ENCODE measurements at places on chromosomes 13 and 19. TPM values are rescaled to one million over a fixed set of nuclear protein-coding genes. Genes with fewer than 3 reads are reported as not detected.

- H3K4me1 ChIP-seq: peaks cover 79% of the 10 kb centered on the region
- peak overlapping the region; percentile 87 for H3K27ac ChIP-seq
- peak; percentile 64 for DNase-seq
- no peaks in the 10 kb centered on the region for H3K27me3 ChIP-seq
Observed at GRCh38 chr19:47094557-47095475, 18.8 kb downstream of the ZC3H4 start.

Gene CHMP2A
- total RNA-seq: 114 TPM

DNA sequence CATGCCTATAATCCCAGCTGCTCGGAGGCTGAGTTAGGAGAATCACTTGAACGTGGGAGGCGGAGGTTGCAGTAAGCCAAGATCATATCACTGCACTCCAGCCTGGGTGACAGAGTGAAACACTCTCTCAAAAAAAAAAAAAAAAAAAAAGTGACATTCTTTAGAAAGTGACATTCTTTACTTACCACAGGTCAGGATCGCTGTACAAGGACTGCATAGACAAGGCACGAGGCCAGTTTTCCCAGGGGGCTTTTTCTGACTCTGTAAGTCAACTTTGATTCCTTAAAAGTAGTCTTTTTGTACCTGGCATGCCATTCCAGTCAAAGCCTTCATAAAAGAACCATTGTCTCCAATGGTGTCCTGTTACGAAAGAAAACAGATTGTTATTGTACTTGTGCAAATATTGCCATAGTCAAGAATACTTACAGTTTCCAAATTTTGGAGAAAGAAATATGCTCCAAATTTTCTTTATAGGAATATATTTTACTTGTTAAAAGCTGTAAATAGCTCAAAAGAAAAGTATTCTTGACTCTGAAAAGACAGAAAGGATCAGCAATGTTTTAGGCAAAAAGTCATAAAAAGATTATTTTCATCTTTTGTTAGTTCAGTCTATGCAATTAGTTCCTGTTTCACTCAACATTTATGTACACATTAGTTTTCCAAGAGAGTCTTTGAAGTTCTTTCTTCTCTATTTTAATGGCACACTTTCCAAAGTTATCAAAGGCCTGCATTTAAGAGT lies 39.3 kb downstream of the CEACAM1 start:
- no peaks in the 10 kb centered on the region for H3K27me3 ChIP-seq
- H3K4me3 ChIP-seq: no peak overlapping the region
- H3K36me3 ChIP-seq: peaks cover 3% of the 10 kb centered on the region
- peaks cover 29% of the 10 kb centered on the region for H3K4me1 ChIP-seq
- H3K27ac ChIP-seq: no peak overlapping the region

Gene NLRP11
- not detected for total RNA-seq

- peak; percentile 99 for DNase-seq
- H3K36me3 ChIP-seq: peaks cover 26% of the 10 kb centered on the region
- H3K4me1 ChIP-seq: peaks cover 47% of the 10 kb centered on the region
- peak overlapping the region; percentile 86 for H3K27ac ChIP-seq
- H3K4me3 ChIP-seq: peak overlapping the region; percentile 70
Observed at GRCh38 chr19:1406774-1407527, 435 bp upstream of the DAZAP1 start.

DNA sequence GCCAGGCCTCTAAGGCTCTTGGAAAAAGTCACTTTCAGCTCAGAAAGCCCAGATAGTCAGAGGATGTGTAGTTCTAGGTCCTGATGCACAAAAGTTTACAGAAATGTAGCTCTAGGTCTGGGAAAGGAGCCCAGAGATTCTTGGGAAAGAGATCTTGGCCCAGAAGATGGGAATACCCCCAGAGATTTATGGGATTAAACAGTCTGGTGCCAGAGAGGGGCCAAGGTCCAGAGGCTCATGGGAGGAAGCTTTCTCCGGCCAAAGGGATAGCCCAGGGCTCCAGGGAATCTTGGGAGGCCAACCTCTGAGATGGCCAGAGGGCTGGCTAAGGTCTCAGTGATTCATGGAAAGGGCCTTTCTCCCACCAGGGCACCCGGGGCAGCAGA lies 15.2 kb downstream of the BCAT2 start:
- peaks cover 8% of the 10 kb centered on the region for H3K4me1 ChIP-seq
- no peaks in the 10 kb centered on the region for H3K36me3 ChIP-seq
- peak overlapping the region; percentile 85 for H3K27ac ChIP-seq
- H3K4me3 ChIP-seq: peak overlapping the region; percentile 84

Gene MBD3L2
- total RNA-seq: not detected

DNA sequence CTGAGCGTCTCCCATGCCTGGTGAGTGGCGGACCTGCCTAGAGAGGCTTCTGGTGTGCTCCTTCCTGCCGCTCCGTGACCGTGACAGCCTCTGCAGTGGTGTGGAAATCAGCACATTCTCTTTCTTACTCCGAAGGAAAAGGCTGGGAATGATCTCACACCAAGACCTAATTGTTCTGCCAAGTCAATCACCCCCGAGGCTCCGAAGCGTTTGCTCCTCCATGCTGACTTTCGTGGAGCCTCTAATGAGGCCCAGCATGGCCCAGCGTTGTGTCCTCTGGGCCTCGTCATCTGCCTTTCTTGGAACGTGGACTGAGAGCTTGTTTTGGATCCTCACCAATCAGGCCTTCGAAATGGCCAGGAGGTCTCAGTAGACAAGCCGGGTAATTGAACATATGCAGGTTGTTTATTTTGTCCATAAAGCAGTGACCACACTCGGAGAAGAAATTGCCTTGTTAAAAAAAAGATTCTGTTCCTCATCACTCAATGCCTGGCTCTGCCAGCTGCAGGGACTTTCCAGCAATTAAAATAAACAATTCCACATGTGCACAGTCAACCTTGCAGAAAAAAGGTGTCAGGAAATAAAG lies 107.1 kb downstream of the UBL3 start:
- peaks cover 15% of the 10 kb centered on the region for H3K27me3 ChIP-seq
- no peak overlapping the region for H3K4me3 ChIP-seq
- H3K27ac ChIP-seq: no peak overlapping the region
- DNase-seq: no peak
- no peaks in the 10 kb centered on the region for H3K36me3 ChIP-seq

- no peak overlapping the region for H3K4me3 ChIP-seq
- H3K4me1 ChIP-seq: no peaks in the 10 kb centered on the region
- DNase-seq: no peak
- no peak overlapping the region for H3K27ac ChIP-seq
- peaks cover 4% of the 10 kb centered on the region for H3K27me3 ChIP-seq
- no peaks in the 10 kb centered on the region for H3K36me3 ChIP-seq
Observed at GRCh38 chr13:39317291-39317690, 279.0 kb downstream of the NHLRC3 start.

DNA sequence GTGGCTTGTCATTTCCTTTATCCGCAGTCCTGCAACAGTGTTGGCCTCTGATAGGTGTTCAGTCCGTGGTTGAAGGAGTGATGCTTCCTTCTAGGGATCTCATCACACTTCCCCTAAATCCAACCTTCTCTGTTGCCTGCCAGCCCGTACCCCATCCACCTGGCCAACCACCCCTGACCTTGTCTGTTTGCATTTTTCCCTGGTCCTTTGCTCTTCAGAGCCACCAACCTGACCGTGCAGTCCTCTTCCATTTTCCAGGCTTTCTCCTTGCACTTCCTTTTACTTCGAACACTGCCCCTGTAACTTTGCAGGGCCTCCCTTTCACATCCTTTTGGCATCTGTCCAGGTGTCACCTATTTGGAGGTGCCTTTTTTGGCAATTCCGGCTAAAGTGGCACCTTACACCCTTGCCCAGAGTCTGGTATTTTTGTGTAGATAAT lies 696 bp downstream of the ZNF460 start:
- H3K4me3 ChIP-seq: no peak overlapping the region
- H3K27ac ChIP-seq: no peak overlapping the region
- H3K27me3 ChIP-seq: no peaks in the 10 kb centered on the region
- H3K36me3 ChIP-seq: peaks cover 46% of the 10 kb centered on the region

Gene FSD1
- total RNA-seq: 26.7 TPM

Gene ICAM1
- 11.1 TPM for total RNA-seq

DNA sequence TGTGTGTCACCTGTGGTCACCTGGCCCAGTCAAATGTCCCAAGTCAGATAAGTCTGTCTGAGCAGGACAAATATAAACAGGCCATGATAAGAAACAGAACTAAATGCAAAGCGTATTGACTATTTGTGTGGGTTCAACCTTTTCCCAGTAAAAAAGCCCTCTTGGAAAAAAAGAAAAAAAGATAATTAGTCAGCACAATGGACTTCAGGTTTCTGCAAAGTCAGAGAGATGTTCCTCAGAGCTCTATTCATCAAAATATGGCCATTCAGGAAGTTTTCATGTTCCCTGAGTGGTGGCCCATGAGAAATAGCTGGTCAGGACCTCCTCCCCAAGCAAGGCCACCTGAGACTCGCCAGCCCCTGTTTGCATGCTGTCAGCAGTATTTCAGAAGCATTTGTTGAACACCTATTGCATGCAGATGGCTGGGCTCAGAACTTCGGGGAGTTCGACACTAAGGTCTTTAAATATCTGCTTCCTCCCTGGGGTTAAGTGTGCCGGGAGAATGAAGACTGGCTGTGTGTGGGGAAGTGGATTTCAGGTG lies 2.7 kb downstream of the FFAR3 start:
- no peak overlapping the region for H3K27ac ChIP-seq
- H3K4me1 ChIP-seq: peaks cover 11% of the 10 kb centered on the region
- H3K4me3 ChIP-seq: no peak overlapping the region

- peaks cover 3% of the 10 kb centered on the region for H3K4me1 ChIP-seq
- H3K4me3 ChIP-seq: no peak overlapping the region
- H3K27ac ChIP-seq: no peak overlapping the region
- no peak for DNase-seq
Observed at GRCh38 chr19:50933640-50934039, 19.2 kb downstream of the KLK5 start.

Gene ATP4A
- not detected for total RNA-seq

DNA sequence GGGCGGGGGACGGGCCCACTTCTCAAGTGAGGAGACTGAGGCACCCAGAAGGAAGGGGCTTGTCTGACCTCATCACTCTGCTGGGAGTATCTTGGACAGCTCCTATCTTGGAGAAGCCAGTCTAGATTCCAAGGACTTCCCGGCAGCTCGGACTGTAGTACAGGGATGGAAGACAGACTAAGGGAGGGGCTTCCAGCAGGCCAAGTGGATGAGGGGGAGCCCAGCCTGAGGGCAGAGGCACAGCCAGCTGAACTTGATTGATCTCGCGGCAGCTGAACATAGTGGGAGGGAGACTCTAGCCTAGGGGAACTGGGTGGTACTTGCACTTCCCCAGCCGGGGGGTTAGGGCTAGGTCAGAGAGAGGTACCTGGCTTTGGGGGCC lies 711 bp downstream of the CILP2 start:
- peaks cover 30% of the 10 kb centered on the region for H3K4me1 ChIP-seq
- no peaks in the 10 kb centered on the region for H3K36me3 ChIP-seq
- no peak overlapping the region for H3K4me3 ChIP-seq
- peaks cover 13% of the 10 kb centered on the region for H3K27me3 ChIP-seq
- H3K27ac ChIP-seq: no peak overlapping the region
- DNase-seq: no peak

Gene TARM1
- not detected for total RNA-seq

- no peaks in the 10 kb centered on the region for H3K36me3 ChIP-seq
- H3K27ac ChIP-seq: no peak overlapping the region
- DNase-seq: peak; percentile 78
- H3K27me3 ChIP-seq: peaks cover 20% of the 10 kb centered on the region
- peaks cover 18% of the 10 kb centered on the region for H3K4me1 ChIP-seq
Observed at GRCh38 chr19:50835785-50836542, 2.6 kb upstream of the KLK15 start.

- peaks cover 6% of the 10 kb centered on the region for H3K4me1 ChIP-seq
- DNase-seq: no peak
- peaks cover 2% of the 10 kb centered on the region for H3K36me3 ChIP-seq
- H3K27ac ChIP-seq: no peak overlapping the region
- no peak overlapping the region for H3K4me3 ChIP-seq
- peaks cover 32% of the 10 kb centered on the region for H3K27me3 ChIP-seq
Observed at GRCh38 chr13:25295228-25295627, 6.2 kb upstream of the NUP58 start.

GRCh38 chr19:44855606-44856005 lies 9.5 kb downstream of the NECTIN2 start:
- H3K27me3 ChIP-seq: peaks cover 3% of the 10 kb centered on the region
- H3K36me3 ChIP-seq: no peaks in the 10 kb centered on the region
- H3K4me1 ChIP-seq: peaks cover 16% of the 10 kb centered on the region
- H3K27ac ChIP-seq: no peak overlapping the region
- DNase-seq: no peak
- H3K4me3 ChIP-seq: no peak overlapping the region

Gene CEACAM16
- total RNA-seq: not detected

DNA sequence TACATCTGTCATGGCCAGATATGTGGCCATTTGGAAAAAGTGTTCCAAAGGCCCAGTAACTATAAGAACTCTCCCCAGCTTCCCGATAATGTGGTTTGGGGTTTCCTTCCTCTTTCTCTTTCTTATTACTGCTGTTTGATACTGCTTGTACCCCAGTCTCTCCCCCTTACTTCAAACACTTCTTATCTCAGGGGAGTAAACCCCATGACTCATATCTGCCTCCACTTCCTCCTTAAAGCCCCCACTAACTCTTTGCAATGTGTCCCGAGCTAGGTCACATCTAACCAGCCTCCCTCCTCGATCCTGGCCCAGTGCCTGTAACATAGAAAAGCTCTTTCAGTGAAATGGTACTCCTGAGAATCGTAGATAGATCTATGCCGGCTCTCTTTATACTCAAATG lies 82.4 kb upstream of the STARD13 start:
- H3K27me3 ChIP-seq: peaks cover 4% of the 10 kb centered on the region
- no peak for DNase-seq
- no peaks in the 10 kb centered on the region for H3K36me3 ChIP-seq
- H3K27ac ChIP-seq: no peak overlapping the region
- H3K4me3 ChIP-seq: no peak overlapping the region
- H3K4me1 ChIP-seq: peaks cover 6% of the 10 kb centered on the region

Gene LAIR1
- total RNA-seq: 92.8 TPM

DNA sequence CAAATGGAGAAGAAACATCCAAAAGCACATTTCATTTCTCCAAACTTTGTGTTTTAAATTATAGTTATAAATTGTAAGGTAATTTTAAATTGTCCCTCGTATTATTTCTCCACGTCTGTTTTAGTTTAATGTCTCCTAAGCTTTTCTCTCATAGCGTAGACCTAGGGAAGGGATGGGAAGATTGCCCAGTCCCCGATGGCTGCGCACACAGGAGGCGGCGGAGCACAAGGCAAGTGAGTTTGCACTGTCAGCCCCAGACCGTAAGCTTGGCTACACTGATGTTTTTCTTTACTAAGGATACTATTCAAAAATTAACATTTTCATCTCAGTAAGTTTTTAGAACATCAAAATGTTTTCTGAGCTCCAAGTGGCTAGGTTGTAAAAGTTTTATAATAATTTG lies 72.3 kb downstream of the GPR12 start:
- H3K4me3 ChIP-seq: no peak overlapping the region
- peaks cover 9% of the 10 kb centered on the region for H3K27me3 ChIP-seq
- H3K4me1 ChIP-seq: no peaks in the 10 kb centered on the region
- DNase-seq: no peak
- H3K36me3 ChIP-seq: no peaks in the 10 kb centered on the region

- H3K36me3 ChIP-seq: no peaks in the 10 kb centered on the region
- DNase-seq: no peak
- peak overlapping the region; percentile 3 for H3K27ac ChIP-seq
Observed at GRCh38 chr13:51811920-51812451, 8.0 kb upstream of the DHRS12 start.

- H3K36me3 ChIP-seq: no peaks in the 10 kb centered on the region
- H3K27me3 ChIP-seq: peaks cover 4% of the 10 kb centered on the region
- DNase-seq: no peak
- H3K4me3 ChIP-seq: no peak overlapping the region
- no peak overlapping the region for H3K27ac ChIP-seq
Observed at GRCh38 chr13:73664851-73665250, 469.4 kb downstream of the KLF12 start.

Gene RAB3A
- total RNA-seq: 5.6 TPM

Gene ZNF224
- 27.7 TPM for total RNA-seq

- H3K4me3 ChIP-seq: peak overlapping the region; percentile 98
- peak; percentile 87 for DNase-seq
Observed at GRCh38 chr19:10566658-10567410, 1.0 kb upstream of the KRI1 start.

Gene SLC10A2
- not detected for total RNA-seq
